ENCODE measurements at places on chromosomes 12 and 14.

DNA sequence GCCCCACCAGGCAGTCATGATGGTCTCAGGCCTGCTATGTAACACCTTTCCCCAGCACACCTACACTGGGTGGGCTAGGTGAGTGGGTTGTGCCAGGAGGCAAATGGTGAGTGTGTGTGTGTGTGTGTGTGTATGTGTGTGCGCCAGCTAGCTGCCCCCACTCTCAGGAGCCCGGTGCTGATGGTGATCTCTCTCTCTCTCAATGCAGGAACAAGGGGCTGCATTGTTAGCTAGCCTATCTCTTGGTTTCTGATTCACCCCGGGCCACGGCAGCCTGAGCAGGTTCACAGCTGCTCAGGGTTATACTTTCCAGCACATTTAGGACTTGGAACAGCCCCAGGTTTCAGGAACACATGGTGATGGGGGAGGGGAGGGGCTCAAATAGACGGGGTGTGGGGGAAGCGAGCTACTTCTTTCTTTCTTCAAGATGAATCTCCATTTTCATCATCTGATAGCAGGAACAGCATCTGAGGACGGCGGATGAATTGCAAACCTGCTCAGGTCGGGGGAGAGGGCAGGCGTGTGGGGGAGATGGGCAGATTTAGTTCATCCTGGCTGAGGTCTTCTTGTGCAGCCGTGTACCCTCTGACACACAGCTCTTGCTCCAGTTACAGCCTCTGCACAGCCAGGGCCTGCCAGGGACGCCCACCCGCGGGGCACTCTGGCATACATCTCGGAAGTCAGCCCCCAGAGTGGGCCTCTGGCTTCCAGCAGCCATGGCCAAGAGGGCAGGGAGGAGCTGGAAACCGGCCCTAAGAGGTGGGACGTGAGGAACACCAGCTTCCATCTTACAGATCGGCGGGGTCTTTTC is 137.6 kb downstream of the ZFP36L1 start:
- DNase-seq = no peak

- DNase-seq = no peak
Measured at GRCh38 chr14:25134184-25134583, 84.2 kb upstream of the STXBP6 start.

DNA sequence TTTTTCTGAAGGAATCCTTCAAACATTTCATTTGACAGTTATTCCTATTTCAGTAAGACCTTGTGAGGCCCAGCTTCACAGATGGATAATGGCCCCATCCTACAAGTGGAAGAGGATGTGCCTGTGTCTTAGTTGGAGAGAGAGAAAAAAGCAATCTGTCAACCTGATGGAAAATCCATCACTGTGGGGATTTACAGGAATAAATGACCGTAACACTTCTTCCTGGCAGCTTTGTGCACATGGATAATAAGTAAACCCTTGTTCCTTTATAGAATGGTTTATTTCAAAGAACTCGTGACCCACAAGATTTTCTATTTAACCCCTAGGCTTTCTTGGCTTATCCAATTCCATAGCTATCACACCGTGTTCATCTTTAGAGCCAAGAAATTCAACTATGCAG is 121.4 kb upstream of the PCED1B start:
- DNase-seq = no peak

DNA sequence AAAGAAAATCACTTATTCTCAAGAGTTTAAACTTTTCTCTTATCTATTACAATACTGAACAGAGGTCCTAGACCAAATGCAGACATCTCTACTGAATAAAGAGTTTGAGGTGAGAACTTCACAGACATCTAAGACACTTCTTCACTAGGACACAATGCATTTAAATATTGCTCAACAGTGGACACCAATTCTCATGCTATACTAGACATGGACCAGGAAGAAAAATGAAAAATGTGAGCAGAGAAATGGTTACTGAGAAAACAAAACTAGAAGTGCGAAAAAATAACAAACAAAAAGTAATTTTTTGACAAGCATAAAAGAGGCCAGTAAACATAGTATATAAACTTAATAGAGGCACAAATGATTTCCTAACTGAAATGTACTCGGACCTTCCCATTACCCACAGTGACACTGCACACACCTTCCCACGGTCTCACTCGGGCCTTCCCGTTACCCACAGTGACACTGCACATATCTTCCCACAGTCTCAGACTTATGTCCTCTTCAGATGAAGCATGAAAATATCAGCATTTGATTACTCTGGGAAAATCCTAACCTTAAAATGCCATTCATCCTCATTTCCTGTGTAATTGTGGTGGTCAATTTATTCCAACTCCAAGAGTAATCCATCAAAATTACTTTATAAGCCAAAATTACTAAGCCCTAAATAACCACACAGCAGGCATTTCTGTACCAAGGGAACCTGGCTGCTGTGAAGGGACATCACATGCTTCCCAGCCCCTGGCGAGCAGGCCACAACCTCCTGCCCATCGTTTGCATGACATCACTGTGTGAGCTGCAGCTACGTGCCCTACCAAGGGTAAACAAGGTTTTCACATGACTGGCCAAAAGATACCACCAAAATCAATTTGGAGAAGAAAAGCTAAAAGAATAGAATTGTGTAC is 6.4 kb downstream of the SLC15A4 start:
- DNase-seq = peak; percentile 23

- no peak for DNase-seq
Measured at GRCh38 chr14:61690982-61691381, 4.3 kb upstream of the HIF1A start.

- no peak for DNase-seq
Measured at GRCh38 chr12:11144297-11144696, 9.9 kb upstream of the TAS2R30 start.

DNA sequence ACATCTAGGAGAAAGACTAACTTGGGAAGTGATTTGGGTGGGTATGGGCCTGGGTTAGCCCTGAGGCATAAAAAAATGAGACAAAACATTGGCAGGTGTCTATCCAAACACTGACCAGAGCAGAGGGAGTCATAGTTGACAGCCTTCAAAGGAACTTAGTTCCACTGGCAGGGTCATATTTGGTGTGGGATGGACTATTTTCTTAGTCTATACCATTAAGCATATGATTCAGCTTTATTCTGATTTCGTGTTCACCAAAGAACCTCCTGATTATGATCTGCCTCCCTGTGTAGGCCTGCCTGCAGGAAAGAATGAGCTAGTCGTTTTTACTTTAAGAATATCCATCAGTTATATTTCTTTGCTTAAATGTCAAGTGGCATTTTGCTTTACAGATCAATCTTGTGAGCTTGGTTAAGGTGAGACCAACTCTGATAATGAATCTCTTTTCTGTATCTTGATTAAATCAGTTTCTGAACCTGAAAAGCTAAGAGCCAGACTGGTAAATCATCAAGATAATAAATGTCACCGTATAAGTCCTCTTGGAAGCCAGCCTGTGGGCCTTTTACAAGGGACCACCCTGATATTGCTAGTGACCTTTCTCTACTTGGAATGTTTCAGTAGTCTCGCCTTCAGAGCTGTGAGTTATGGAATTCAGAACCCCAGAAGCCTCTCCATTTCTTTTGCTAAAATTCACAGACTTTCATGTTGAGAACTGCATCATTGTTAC is 182.9 kb downstream of the MON2 start:
- no peak for DNase-seq

- DNase-seq = no peak
Measured at GRCh38 chr12:108205864-108206263, 76.8 kb downstream of the WSCD2 start.

DNA sequence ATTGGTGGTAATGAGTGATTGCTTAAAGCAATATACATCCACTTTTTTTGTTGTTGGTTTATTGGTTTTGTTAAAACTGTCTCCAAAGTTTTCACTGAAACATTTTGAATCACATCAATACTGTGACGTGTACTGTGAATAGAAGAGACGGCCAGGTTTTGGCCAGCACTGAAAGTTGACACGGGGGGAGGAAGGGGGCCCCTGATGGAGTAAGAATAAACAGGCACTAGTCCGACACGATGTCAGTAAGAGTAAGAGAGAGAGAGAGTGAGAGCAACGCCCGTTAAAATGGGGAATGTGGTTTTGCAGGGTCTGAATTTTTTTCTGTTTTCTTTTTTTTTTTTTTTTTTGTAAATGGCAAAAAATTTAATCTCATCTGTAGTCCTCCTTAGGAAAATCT is 14.7 kb downstream of the PEBP1 start:
- no peak for DNase-seq

DNA sequence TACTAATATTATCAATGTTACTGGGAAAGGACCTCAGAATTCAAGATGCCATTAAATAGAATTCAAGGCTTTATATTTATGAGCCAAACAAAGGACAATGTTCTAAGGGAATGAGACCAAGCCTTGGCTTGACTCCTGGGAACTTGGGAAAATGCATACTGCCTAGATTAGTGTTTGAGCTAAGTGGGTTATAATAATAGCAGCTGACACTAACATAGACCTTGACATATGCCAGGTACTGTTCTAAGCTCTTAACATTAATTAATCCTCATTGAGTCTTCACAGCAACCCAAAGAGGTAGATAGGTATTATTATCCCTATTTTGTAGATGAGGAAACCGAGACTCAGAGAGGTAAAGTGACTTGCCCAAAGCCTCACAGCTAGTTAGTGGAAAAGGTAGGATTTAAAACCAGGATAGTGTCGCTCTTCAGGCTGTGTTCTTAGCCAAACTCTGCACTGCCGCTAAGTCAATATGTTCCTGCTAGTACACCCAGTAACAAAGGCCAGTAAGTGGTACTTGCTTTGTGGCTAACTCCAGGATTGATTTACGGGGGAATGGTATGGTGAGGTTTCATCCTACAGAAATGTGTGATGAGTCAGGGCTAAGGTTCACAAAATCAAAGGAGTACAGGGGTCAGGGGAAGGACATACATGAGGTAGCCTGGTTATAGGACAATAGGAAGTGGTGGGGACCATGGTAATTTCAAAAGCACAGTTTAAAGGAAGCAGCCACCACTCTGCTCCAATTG is 35.8 kb upstream of the PRKAB1 start:
- no peak for DNase-seq

DNA sequence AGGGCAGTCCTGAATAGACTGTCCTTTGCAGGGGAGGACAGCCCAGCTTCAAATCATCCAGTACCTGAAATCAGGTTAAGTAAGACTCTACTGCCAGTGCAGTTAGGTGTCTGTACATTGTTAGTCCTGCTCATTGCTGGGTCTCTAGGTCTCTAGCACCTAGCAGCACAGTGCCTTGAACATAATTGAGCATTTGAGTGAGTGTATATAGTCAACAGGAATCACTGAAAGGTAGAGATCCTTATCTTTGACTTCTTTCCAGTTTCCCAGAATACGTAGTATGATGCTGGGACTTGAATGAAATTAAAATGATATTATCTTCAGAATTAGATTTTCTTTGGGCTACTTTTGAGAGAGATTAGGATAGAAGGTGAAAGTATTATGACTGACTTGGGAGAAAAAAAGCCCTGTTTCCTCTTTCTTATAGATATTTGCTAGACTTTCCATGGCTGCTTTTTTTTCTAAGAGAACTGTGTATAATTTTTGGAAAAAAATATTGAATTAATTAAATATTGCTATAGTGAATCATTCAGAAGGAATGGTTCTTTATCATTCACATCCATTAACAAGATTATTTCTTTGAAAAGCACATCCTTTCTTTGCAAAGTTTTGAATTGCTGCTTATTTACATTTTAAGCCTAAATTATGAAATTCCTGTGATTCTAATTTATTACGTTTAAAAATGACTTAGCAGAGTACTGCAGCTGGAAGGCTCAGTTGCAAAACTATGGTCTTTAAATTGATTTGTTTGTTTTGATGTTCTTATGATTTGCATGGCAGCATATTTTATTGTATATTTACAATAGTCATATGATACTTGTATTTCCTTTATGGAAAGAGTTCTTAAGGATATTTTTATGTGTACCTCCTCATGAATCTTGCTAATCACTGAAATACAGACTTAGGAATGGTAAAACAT is 51.6 kb downstream of the PPP4R4 start:
- no peak for DNase-seq

- peak; percentile 56 for DNase-seq
Measured at GRCh38 chr12:120118321-120119061, 1.9 kb upstream of the RAB35 start.

GRCh38 chr12:64080319-64081007 is 141.6 kb downstream of the KICS2 start:
- DNase-seq = no peak

DNA sequence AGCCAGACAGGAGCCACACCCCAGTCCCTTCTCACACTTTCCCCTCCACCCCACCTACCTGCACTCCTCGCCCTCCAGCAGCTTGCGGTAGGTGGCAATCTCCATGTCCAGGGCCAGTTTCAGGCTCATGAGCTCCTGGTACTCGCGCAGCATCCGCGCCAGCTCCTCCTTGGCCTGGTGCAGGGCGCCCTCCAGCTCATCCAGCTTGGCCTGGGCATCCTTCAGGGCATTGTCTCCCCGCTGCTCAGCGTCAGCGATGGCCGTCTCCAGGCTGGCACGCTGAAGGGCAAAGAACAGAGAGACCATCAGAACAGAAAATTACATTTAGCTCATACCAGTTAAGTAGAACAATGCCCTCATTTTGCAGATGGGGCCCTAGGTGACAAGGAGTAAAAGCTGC is 5.5 kb downstream of the KRT74 start:
- no peak for DNase-seq

- no peak for DNase-seq
Measured at GRCh38 chr12:39161465-39162085, 256.2 kb upstream of the CPNE8 start.

GRCh38 chr14:32414808-32415255 is 85.7 kb downstream of the AKAP6 start:
- DNase-seq = peak; percentile 9

DNA sequence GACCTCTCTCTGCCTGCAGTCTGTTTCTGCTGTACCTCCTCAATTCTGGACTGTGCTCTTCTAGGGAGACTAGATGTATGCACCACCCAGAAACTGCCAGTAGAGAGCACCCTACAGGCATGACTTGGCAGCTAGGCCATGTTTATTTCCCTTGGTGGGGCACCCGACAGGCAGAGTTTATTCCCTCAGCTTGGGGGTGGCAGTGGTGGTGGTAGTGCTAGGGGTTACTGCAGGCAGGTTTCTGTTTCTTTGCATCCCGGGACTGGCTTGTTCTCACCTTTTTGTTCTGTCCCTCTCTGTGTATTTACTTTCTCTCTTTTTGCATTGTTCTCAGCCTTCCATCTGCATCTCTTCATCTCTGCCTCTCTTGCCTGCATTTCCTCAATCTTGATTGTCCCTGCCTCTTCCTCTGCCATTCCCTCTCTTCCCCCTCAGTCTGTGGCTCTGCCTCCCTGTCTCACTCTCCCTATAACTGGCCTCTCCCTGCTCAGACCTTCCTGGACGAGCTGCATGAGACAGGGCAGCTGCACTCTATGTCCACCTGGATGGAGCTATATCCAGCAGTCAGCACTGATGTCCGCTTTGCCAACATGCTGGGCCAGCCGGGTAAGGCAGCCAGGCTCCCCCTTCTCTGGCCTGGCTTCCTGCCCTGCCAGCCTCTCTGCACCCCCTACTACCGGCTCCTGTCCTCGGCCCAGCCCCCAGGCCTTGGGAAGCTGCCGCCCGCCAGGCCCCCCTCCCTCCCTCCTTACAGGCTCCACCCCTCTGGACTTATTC is 13.8 kb downstream of the PRPF40B start:
- peak; percentile 63 for DNase-seq
